Hematopoietic multipotent progenitor cell treated with erythropoietin and hydrocortisone succinate and interleukin-3 and kit ligand, for 6 days (in vitro differentiated cells): ENCODE measurements at places on chromosomes 7 and 10.

- no peak for DNase-seq
Measured at GRCh38 chr10:31148951-31149350, 117.3 kb upstream of the ZNF438 start.

- no peak for DNase-seq
Measured at GRCh38 chr10:121179006-121179405, 327.8 kb downstream of the WDR11 start.

GRCh38 chr10:62761115-62761514 lies 43.4 kb upstream of the ADO start:
- no peak for DNase-seq

DNA sequence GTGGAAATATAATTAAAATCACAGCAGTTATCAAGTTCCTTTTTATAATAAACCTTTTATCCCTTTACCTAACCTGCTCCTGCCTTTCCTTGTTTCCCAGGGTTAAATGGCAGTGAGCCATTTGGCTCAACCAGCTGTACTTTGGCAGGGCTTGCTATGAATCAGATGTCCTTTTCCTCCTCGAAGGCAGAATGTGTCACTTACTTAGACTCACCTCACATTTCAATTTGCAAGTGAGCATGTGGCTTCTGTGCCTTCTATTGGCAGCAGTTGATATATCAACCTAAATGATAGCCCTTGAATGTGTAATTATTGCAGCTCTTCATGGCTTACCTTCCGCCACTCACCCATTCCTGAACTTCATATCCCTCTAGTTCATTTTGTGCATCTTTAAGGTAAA lies 301.7 kb downstream of the CSTF2T start:
- DNase-seq, result no peak

- DNase-seq, result no peak
Measured at GRCh38 chr7:1987084-1987535, 245.6 kb downstream of the MAD1L1 start.

- peak; percentile 76 for DNase-seq
Measured at GRCh38 chr10:58266826-58267712, 625 bp downstream of the IPMK start.

DNA sequence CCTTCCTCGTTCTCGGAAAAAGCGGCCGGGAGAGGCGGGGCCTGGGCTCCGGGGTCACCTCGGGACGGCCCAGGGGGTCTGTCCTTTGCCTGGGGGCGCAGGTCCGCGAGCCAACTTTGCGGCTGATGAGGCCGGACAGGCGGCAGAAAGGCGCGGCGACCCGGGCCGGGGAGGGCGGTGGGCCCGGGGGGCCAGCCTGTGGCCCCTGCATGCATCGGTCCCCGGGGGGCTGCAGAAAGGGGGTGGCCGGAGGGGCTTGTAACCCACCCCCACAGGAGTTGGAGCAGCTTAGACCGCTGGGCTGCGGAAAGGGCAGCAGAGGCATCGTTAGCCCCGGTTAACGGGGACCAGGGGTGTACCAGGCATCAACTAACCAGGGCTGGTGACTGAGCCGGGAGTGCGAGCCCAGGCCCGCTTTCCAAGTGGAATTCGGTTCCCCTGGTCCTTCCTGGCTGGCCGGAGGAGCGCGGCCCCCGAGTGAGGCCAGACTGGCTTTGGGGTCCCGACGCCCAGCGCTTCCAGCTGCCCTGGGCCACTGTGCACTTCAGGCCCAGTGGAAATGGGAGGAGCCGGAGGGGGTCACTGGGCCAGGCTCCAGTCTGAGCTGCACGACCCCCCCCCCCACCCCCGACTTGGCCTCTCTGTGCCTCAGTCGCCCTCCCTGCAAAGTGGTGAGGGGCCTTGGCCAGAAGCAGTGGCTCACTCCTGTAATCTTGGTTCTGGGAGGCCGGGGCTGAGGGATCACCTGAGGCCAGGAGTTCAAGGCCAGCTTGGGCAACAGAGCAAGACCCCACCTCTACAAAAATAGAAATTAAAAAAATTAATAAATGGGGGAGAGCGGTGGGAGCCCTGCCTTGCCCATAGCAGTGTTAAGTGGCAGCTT lies 919 bp downstream of the SLC29A4 start:
- DNase-seq, result no peak

- no peak for DNase-seq
Measured at GRCh38 chr10:36437367-36437766, 688.0 kb upstream of the ANKRD30A start.

- DNase-seq, result no peak
Measured at GRCh38 chr7:98211676-98212531, 665 bp downstream of the BHLHA15 start.

GRCh38 chr7:50852901-50853300 lies 70.2 kb upstream of the GRB10 start:
- no peak for DNase-seq

DNA sequence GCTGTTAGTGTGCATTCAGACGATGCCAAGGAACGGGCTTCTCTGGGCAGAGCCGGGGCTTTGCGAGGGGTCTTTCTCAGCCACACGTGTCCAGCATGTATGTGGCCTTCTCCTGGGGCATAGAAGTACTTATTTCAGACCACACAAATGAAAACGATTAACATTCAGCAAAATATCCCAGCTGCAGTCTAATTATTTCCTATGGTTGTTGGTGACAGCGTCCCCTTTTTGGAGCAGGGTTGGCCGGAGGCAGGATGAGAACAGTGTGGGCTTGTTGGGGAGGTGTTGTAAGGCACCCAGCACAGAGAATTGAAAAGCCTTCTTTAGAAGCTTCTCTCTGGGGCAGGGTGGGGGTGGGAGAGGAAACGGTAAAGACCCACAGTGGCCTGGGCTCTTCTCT lies 54.2 kb downstream of the PTPRE start:
- DNase-seq, result no peak

GRCh38 chr10:30178356-30178964 lies 119.1 kb upstream of the JCAD start:
- no peak for DNase-seq

- DNase-seq, result no peak
Measured at GRCh38 chr7:138244606-138245005, 168.3 kb downstream of the AKR1D1 start.

- no peak for DNase-seq
Measured at GRCh38 chr7:93890041-93890463, 501 bp downstream of the TFPI2 start.

DNA sequence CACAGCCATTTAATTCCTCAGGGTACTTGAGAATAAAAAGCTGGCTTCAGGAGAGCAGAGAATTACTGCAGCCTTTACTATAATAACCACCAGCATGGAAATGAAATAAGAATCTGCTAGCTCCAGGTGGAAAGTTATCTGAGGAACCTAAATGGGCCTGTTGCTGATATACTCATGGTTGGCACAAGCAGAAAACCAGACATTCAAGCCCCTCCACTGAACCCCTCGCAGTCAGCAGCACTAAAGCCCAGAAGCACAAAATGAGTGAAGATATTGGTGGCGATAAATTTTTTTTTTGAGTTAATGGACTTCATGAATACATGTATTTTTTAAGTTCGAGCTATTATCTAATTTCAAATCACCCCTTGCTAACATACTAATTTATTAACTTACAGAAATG lies 303.9 kb upstream of the NRP1 start:
- DNase-seq, result no peak

DNA sequence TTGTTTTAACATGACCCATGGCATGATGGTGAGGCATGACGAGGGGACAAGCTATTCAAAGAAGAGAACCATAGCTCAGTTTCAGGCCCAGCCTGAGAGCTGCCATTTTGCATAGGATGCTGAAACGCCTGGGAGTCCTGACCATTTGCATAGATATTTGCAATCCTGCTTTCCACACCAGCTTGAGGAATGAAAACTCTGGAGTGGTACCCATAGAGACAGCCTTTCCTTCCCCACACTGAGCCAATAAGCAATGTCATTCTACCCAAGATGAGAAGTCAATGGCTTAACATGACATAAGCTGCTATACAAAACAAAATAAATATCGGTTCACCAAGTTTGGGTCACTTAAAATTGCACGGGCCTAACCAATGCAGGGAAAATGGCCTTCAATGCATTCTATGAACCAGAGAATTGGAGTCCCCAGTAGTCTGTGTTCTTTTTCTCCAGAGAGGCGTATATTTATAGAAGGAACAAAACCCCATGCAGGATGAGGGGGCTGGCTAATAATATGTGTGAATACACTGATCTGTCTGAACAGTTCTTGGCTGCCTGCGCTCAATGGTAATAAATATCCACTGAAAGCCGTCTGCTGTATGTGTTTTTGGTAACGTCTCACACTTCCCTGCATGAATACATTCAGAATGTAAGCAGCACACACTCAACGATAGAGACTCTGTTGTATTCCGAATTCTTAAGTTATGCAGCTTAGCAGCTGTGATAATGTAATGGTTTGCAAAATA lies 329.3 kb downstream of the FRMD4A start:
- DNase-seq, result no peak

DNA sequence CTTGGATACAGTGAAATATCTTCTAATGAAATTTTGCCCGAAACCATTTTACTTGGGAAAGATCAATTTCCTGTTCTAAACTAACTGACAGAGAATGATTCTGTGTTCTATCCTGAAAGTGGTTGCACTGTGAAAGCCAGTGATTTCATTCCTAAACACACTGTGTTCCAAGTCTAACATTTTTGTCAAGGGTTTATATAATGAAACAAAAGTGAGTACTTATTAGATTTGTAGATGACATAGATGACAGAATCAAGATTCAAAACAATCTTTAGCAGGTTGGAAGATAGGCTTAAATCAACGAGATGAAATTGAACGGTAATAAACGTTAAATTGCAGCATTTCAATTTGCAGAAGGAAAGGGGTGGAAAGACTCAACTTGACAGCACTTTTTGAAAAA lies 13.3 kb downstream of the KAT6B start:
- DNase-seq, result no peak

- DNase-seq, result peak; percentile 73
Measured at GRCh38 chr7:130960208-130960988, 226.4 kb upstream of the KLF14 start.

DNA sequence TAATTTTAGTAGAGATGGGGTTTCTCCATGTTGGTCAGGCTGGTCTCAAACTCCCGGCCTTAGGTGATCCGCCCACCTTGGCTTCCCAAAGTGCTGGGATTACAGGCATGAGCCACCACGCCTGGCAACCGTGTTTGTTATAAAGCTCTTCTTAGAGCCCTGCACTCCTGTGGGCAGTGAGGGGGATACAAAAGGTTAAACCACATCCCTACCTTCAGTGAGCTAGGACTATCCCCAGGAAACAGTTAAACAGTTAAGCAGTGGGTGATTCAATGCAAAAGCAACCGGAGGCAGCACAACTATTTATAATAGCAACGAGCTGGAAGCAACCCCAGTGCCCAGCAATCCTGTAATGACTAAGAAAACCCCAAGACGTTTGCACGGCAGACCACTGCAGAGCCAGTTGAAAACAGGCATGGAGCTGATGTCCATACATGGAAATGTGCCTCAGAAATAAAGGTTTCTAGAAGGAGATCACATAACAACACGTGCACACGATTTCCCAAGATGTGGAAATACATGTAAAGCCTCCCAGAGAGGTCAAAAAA lies 107.2 kb upstream of the LYZL2 start:
- peak; percentile 48 for DNase-seq

DNA sequence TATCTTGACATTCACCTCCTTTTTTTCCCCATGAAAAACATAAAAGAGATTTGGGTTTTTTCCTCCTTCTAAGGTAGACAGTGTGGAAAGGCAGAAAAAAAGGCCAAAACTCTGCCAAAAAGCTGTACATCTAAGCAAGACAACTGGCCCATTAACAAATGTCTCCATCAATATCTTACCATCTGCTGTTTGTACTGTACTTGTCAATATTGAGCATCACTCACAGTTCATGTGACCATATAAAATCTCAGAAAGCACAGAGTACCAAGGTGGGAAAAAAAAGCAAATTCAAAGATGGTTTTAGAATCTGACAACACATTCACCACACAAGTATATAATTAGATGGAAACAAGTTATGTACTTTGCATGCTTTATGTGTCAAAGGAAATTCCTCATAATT lies 52.6 kb downstream of the CACNA2D1 start:
- DNase-seq, result no peak

DNA sequence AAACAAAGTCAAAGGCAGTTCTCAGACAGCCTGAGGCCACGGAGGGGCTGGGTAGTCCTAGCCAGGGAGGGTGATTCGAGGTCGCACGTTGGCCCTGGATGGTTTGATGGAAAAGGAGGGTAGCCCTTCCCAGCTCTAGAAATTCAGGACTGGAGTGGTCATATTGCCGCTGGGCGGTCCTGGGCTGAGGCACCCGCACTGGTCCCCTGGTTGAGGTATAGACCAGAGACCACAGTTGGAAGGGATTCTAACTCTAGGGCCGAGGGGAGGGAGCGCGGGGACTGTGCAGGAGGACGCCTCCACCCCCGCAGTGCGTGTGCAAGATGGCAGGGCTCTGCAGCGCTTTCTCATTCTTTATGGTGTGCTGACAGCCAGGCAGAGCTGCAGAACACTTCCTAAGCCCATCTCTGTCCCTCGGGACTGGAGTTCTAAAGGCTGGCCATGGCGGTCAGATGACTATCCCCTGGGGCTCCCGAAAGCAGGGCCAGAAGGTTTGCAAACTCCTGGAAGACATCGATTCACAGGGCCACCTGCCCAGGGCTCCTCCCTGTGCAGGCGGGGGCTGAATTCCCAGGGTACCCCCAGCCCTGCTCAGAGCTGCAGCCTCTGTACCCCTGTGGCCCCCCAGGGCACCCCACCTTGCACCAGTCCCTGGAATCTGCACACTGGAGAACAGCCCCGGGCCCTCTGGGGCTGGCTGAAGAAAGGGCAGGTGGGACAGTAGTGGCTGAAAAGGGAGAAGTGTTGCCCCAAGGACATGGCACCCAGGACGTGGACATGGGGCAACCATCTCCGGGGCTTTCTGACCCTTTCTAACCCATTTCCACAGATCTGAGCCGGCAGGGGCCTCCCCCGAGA lies 51.0 kb upstream of the ELN start:
- no peak for DNase-seq

GRCh38 chr10:285216-285615 lies 150.0 kb downstream of the ZMYND11 start:
- DNase-seq, result no peak

DNA sequence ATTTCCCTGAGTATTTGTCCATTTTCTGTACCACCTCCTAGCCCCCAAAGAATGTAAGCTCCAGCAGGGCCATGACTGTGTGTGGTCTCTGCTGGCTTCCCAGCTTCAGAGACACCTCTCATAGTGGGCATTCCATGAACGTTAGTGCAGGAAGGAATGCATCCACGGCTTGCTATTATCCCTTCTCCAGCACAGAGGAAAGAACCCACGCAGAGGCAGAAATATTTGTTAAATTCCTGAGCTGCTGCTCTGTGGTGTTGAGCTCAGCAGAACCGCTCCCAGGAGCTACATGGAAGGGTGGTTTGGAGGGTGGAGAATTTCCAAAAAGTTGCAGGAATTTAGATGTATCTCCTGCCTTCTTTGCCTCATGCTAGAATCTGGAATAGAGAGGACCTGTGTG lies 275.2 kb downstream of the POU6F2 start:
- DNase-seq, result no peak
